Hematopoietic multipotent progenitor cell treated with erythropoietin and hydrocortisone succinate and interleukin-3 and kit ligand, for 6 days (in vitro differentiated cells): ENCODE measurements at places on chromosomes 11 and 22.

GRCh38 chr11:125167292-125167953, 2.9 kb downstream of the PKNOX2 start:
- DNase-seq, result no peak

DNA sequence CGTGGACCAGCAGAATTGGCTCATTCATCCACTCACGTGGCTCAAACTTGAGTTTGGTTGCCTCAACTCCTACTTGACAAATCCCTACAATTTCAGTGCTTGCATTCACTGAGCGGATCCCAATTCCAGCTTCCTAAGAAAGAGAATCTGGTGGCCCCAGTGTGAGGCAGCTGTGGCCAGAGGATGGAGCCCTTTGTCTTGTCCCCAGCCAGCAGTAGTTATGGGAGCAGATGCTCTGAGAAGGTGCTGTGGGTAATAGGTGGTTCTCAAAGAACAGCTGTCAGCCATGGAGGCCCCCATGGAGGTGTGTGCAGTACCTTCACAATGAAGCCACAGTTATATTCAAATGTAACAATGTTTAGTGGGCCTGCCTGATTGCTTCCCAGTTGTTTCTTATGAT, 39.3 kb downstream of the KREMEN1 start:
- no peak for DNase-seq

DNA sequence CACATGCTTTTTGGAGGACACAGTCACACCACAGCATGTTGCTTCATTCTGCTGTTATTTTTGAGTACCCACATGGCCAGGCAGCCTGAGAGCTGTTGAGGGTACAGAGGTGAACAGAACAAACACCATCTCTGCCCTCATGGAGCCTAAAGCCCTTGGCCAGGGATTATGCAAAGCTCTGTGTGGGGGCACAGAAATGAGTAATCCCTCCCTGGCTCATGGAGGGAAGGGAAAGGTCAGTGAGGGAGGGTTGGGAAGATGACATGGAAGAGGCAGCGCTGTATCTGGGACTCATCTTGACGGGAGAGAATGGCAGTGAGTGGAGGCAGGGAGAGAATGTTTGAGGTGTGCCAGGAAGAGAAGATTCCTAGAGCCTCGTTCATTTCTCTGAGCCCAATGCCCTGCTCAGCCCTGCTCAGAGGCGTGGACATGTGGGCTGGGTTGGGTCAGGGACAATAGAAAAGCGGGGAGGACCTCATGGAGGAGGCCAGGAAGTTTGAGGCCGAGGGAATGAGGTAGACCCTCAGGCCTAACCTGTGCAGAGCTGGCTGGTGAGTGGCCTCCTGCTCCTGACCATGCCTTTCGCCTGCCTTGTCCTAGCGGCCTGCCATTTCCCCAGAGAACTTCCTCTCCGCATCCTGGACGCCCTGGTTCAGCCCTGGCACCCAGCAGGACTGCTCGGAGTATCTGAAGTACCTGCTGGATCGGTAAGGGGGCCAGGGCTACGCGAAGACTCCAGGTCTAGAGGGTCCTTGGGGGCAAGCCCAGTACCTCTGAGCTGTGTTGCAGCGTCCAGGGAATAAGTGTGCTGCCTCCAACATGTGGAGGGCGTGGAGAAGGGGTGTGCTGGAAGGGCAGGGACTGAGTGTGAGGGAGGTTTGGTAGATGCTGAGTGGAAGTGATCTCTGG, 19.8 kb downstream of the USP35 start:
- DNase-seq, result no peak

DNA sequence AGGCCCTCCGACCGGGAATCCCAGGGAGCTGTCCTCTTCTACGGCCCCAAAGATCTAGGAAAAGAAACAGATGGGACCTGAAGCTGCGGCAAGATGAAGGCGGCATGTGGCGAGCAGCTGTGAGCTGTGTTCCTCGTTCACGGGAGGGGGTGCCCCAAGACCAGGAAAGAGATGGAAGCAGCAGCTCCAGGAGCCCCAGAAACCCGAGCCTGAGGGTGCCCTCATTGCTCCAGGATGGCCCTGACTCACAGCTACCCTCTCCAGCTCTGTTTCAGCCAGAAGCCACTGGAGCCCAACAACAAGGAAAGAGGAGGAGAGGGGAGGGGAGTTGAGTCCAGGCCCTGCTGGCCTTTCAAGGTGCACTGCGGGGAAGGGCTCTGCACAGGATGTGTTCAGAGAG, 23.7 kb upstream of the NAP1L4 start:
- DNase-seq, result no peak

- DNase-seq, result no peak
Measured at GRCh38 chr11:112322173-112322790, 61.6 kb upstream of the PLET1 start.

GRCh38 chr11:120147094-120147949, 9.4 kb upstream of the TRIM29 start:
- no peak for DNase-seq

DNA sequence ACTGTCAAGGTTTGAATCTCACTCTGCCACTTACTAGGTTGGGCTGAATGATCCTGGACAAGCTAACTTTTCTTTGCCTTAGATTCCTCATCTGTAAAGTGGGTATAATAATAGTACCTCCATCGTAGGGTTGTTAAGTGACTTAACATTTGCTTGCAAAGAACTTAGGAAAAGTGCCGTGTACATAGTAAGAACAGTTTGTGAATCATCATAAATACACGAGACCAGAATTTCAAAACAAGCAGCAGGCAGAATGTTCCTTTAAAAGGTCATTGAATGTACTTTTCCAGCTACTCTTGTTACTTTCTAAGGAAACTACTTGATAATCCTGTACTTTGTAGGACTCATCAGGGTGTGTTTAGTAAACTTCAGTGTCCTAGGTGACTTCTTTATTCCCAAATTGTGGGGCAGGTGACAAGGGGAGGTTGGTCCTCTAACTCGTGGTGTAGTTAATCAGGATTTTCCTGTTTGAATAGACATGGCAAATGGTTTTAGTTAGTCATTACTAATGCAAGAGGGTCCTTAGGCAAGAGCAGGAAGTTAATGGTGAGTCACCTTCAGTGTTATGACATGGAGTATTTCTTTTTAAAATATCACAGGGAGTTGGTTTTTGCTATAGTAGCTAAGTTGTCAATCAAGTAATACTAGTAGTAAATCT, 67.9 kb downstream of the YAP1 start:
- DNase-seq, result no peak

- DNase-seq, result no peak
Measured at GRCh38 chr11:95058621-95059020, 8.1 kb upstream of the SRSF8 start.

GRCh38 chr11:72102162-72102561, 935 bp downstream of the LAMTOR1 start:
- DNase-seq, result peak; percentile 31

DNA sequence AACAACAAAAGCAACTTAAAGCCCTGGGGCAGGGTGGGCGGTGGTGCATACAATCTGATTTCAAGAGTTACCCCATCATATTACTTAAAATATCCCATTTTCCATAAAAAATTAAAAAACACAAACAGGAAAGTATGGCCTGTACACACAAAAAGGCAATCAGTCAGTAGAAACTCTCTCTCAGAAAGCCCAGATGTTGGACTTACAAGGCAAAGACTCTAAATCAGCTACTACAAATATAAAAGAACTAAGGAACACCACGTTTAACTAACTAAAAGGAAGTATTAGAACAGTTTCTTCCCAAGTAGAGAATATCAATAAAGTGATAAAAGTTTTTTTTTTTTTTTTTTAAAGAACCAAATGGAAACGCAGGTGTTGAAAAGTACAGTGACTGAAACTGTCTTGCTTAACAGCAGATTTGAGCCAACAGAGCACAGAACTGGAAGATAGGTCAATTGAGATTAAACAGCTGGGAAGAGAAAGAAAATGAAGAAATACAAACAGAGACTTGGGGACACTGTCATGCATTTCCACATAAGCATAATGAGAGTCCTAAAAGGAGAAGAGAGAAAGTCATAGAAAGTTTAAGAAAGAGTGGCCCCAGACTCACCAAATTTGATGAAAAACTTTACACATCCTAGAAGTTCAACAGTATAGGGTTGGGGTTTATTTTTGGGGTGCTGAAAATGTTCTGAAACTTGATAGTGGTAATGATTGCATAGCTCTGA, 8.6 kb downstream of the SC5D start:
- DNase-seq, result no peak
